Stomach (tissue), 19 donors: ENCODE measurements at places on chromosomes 2 and 18.

DNA sequence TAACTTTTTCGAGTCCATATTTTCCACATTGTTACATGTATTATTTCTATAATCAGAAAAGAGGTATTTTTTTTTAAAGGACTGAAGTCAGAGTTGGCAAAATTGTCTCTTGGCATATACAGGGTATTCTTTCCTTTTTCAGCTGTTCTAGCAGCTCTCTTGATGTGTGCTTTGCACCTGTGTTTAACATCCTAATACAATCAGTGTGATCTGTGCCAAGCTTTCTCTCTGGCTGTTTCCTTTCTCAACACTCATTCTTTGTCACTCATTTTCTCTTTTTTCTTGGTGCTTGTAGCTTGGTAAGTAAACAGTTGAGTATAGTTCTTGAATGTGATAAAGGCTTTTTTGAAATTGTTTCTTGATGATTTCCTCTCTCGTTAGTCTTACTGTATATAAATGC is 9.2 kb downstream of the RNMT start:
- no peak for DNase-seq
- peaks cover 87% of the 10 kb centered on the region for H3K36me3 ChIP-seq
- H3K4me3 ChIP-seq: no peak overlapping the region
- H3K27me3 ChIP-seq: no peaks in the 10 kb centered on the region
- no peak overlapping the region for H3K27ac ChIP-seq
- H3K4me1 ChIP-seq: no peaks in the 10 kb centered on the region

- no peaks in the 10 kb centered on the region for H3K4me1 ChIP-seq
- no peaks in the 10 kb centered on the region for H3K36me3 ChIP-seq
- H3K4me3 ChIP-seq: no peak overlapping the region
- no peak for DNase-seq
- H3K27ac ChIP-seq: no peak overlapping the region
- no peaks in the 10 kb centered on the region for H3K27me3 ChIP-seq
These were observed 59.7 kb downstream of the HNMT start for GRCh38 chr2:138023976-138024375.

DNA sequence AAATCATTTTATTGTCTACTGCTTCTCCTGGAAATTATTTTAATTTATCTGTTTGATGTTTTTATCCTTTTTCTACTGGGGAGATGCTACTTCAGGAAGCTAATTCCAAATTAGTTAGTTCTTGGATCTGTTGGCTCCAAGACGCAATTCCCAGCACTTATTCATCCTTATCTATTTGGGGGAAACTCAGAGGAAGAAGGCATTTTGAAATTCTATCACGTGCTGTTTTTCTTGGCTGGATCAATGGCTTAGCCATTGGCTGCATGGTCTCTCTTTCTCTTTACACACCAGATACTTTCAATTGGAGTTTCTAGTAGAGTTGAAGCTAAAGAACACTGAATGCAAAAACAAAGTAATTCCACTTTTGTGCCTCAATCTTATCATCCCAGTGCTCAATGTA is 98.3 kb downstream of the RAPGEF4 start:
- no peaks in the 10 kb centered on the region for H3K36me3 ChIP-seq
- no peaks in the 10 kb centered on the region for H3K4me1 ChIP-seq
- no peak for DNase-seq
- no peaks in the 10 kb centered on the region for H3K27me3 ChIP-seq

GRCh38 chr2:109376796-109377495 is 236.8 kb downstream of the SEPTIN10 start:
- H3K4me3 ChIP-seq: no peak overlapping the region
- no peaks in the 10 kb centered on the region for H3K36me3 ChIP-seq
- DNase-seq: peak; percentile 21

GRCh38 chr18:63141778-63142176 is 177.8 kb downstream of the BCL2 start:
- H3K4me3 ChIP-seq: no peak overlapping the region
- H3K27me3 ChIP-seq: no peaks in the 10 kb centered on the region
- no peak for DNase-seq
- no peaks in the 10 kb centered on the region for H3K36me3 ChIP-seq
- H3K27ac ChIP-seq: no peak overlapping the region

DNA sequence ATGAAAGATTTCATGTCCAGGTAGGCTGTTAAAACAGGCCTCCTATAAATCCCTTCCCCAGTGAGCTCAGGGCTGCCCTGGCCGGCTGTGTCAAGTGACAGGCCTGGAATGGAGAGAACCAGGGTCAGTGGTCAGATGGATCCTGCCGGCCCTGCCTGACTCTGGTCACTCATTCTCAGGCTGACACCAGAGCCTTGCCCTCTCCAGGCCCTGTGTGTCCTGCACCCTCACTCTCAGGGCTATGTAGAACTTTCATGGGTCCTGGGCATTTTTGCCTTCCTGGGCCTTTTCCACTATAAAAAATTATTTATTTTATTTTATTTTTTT is 82.0 kb upstream of the RGPD5 start:
- no peaks in the 10 kb centered on the region for H3K36me3 ChIP-seq
- H3K27me3 ChIP-seq: no peaks in the 10 kb centered on the region
- no peak overlapping the region for H3K4me3 ChIP-seq
- DNase-seq: no peak

DNA sequence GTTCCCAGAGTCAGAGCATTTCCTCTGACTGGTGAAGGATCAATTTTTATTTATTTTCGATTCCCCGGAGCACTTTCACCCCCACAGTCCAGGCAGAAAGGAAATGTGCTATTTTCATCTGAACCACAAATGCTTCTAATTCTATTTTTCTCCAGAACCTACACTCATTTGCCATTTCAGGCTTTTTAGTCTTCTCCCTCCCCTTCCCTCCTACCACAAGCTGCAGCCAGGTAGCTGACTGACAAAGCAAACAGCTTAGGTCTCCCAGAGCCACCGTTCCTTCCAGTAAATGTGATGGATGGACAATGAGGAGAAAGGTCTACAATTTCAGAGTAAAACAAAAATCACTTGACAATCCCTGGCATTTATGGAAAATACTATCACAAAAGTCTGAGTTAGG is 76.9 kb downstream of the KLF7 start:
- H3K4me3 ChIP-seq: no peak overlapping the region
- no peak for DNase-seq
- no peaks in the 10 kb centered on the region for H3K27me3 ChIP-seq
- H3K4me1 ChIP-seq: peaks cover 24% of the 10 kb centered on the region

GRCh38 chr18:68083776-68084175 is 567.3 kb upstream of the DSEL start:
- H3K4me1 ChIP-seq: no peaks in the 10 kb centered on the region
- no peaks in the 10 kb centered on the region for H3K27me3 ChIP-seq
- H3K4me3 ChIP-seq: no peak overlapping the region

DNA sequence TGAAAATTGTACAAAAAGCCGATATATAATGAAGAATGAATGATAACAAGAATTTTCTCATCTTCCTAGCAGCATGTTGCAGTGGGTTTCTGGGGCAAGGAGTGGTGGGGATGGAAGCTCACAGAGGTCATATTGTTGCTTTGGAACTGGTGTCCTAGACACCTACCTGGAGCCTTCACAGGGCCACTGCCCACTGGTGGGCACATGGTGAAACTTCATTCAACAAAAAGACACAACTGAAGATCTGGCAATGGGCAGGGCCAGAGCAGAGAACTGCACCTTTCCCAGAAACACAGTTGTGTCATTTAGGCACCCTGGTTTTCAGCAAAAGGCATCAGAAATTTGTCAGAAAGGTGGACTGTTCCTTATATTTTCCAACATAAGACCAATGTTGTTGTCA is 115.3 kb downstream of the FHOD3 start:
- no peak for DNase-seq
- no peak overlapping the region for H3K4me3 ChIP-seq
- H3K4me1 ChIP-seq: no peaks in the 10 kb centered on the region

DNA sequence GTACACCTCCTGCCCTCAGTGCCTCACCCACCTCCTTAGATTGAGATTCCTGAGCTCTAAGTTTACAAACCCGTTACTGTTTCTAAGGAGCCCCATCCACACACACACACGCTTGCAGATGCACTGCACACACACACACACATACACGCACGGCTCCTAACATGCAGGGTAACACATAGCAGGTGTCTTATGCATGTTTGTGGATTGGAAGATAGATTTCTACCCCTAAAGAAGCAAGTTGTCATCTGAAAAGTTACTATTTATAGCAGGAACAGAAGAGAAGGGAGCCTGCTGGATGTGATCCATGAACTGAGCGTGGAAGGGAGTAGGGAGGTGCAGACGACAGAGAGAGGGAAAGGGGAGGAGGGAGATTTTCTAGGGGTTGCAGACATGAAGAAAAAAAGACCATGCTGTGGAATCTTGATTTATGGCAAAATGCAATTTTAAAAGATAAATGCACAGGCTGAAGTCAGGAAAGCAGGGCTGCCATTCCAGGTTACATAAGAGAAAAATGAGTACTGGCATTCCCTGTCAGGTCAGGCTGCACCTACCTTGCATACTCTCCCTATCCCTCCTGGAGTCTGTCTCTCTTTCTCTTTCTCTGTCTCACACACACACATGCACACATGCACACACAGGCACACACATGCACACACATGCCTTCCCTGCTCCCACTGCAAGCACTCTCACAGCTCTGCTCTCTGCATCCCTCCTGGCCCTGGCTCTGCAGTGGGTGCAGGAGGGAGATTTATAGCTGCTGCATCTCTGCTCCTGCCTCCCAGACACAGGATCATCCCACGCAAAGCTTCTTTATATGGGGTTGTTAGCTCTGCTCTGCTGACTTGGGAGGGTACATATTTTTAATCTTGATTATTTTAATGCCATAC is 192.6 kb upstream of the MYT1L start:
- peaks cover 6% of the 10 kb centered on the region for H3K27me3 ChIP-seq
- no peaks in the 10 kb centered on the region for H3K36me3 ChIP-seq
- no peak overlapping the region for H3K4me3 ChIP-seq
- no peak overlapping the region for H3K27ac ChIP-seq
- peaks cover 14% of the 10 kb centered on the region for H3K4me1 ChIP-seq
- DNase-seq: no peak

DNA sequence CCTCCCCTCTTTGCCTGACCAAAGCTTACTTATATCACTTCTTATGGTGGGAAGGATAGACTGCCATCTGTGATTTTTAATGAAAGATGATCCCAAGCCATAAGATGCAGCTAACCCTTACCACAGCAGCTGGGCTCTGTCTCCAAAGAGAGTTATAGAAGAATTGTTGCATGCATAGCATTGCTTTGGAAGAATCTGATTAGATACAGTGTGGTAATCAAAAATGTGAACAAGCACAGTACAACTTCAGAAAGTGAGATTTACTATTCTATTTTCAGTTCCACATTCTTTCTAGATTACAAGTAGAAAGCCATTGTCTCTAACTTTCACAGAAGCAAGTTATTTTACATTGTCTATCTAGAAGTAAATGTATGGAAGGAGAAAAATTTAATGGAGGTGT is 129.0 kb upstream of the ACVR2A start:
- no peak overlapping the region for H3K4me3 ChIP-seq
- no peaks in the 10 kb centered on the region for H3K27me3 ChIP-seq
- no peak overlapping the region for H3K27ac ChIP-seq
- no peaks in the 10 kb centered on the region for H3K36me3 ChIP-seq
- no peaks in the 10 kb centered on the region for H3K4me1 ChIP-seq
- no peak for DNase-seq

DNA sequence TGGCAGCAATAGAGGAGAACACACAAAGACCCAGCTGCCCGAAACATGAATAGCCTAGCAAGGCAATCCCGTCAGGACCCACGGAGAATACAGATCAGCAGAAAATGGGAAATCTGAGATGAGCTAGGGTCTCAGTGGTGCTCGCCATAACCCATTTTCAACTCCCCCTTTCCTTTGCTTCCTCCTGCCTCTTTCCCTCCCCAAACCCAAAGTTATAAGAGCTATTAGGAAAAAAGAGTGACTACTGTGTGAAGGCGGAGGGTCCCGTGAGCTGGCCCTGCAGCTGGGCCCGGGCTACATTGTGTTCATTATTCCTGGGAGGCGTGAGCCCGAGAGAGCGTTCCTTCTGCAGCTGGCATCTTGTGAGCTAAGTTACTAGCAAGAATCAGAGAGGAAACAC is 118.4 kb downstream of the PID1 start:
- no peak for DNase-seq
- no peaks in the 10 kb centered on the region for H3K4me1 ChIP-seq
- H3K27ac ChIP-seq: no peak overlapping the region
- H3K4me3 ChIP-seq: no peak overlapping the region
- no peaks in the 10 kb centered on the region for H3K36me3 ChIP-seq

- H3K36me3 ChIP-seq: peaks cover 64% of the 10 kb centered on the region
- peaks cover 18% of the 10 kb centered on the region for H3K4me1 ChIP-seq
- no peak overlapping the region for H3K4me3 ChIP-seq
- H3K27me3 ChIP-seq: no peaks in the 10 kb centered on the region
These were observed 54.6 kb downstream of the PIKFYVE start for GRCh38 chr2:208320686-208321085.

- DNase-seq: peak; percentile 93
- peaks cover 26% of the 10 kb centered on the region for H3K4me1 ChIP-seq
- H3K27me3 ChIP-seq: no peaks in the 10 kb centered on the region
- peak overlapping the region; percentile 89 for H3K4me3 ChIP-seq
These were observed 15.6 kb upstream of the RIOK3 start for GRCh38 chr18:23437357-23438045.

- H3K4me3 ChIP-seq: no peak overlapping the region
- no peaks in the 10 kb centered on the region for H3K36me3 ChIP-seq
- DNase-seq: peak; percentile 27
- H3K27me3 ChIP-seq: no peaks in the 10 kb centered on the region
- H3K27ac ChIP-seq: no peak overlapping the region
These were observed 3.0 kb downstream of the SCG2 start for GRCh38 chr2:223598994-223599639.
